ENCODE measurements at places on chromosomes 2 and 18.
A peak's percentile ranks its signal among the peaks of the same experiment; 100 is the strongest.

GRCh38 chr2:118865106-118865505 is 17.7 kb upstream of the EN1 start:
- DNase-seq, result no peak

DNA sequence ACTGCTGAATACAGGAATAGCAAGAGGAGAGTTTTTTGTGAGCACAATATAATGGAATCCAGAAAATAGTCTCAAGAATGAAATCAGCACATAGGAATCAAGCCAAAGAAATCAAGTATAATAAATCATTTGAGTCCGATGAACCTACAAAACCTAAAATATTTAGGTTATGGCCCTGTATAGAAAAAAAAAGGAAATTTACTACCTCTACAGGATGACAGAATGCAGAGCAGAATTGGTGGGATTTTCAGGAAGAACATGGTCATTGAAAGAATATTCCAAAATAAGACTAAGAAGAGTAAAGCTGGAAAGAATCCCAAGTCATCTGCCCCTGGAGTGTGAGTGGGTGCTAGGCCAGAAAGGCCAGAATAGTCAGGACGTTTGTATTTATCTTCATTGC is 1041.2 kb upstream of the CDH2 start:
- no peak for DNase-seq

DNA sequence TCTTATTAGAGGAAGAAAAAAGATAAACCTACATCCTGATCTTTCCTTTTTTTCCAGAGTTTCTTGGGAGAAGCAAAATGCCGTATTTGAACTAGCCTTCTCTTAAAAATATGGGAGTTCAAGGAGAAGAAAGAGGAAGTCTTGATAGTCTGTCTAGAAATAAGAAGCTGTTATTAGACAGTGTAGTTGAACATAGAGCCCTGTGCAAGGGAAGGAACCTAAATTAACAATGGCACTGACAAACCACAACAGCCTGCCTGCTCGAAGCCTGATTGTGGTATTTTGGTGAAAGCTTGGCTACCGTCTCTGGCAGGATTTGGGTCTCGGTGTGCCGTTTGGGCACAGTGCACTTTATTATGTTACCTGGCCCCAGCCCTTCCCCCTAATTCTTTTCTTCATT is 17.1 kb downstream of the SMARCAL1 start:
- no peak for DNase-seq

DNA sequence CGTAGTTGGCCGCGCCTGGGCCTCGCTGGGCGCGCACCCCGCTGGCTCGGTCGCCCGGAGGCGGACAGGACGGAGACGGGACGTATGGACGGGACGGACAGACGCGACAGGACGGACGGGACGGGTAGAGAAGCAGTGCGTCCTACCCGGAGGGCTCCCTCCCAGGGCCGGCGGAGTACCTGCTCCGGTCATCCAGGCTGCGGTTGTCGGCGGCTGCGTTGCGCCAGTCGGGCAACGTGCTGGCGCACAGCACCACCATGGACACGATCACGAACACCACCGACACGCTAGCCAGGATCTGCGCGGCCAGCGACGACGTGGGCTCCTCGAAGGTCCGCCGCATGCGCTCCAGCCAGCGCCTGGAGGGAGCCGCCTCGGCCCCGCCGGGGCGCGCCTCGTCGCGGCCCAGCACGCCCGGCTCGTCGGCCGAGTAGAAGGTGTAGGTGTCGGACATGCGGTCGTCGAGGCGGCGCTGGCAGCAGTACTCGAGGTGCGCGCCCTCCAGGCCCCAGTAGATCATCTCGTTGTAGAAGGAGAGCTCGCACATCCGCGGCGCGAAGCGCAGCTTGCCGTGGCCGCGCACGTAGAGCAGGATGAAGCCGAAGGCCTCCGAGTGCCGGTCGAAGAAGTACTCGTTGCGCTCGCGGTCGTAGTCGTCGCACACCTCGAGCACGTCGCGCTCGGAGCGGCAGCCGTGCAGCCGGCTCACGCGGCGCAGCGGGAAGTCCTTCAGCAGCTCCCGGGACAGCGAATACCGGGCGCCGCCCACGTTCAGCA is 903 bp downstream of the KCNG3 start:
- DNase-seq, result peak; percentile 7

DNA sequence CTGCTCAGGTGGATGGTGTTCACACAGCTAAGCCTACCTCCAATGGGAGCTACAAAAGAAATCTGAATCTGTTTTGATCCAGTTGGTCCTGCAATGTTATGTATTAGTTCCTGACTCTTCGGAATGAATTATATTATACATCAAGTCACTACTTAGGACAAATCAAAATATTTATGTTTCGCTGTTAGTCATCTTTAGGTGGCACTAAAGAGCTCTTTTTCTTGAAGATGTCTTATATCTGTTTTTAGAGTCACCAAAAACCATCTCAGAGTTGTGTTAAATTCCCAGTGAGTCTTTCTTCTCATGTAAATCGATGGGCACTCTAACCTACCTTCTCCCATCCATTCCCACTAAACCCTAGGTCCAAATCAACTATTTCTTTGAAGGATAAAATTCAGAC is 2.2 kb downstream of the DNER start:
- DNase-seq, result no peak

GRCh38 chr2:72092111-72092510 is 55.6 kb downstream of the CYP26B1 start:
- DNase-seq, result no peak
